ENCODE measurements at places on chromosomes 5 and 9.

DNA sequence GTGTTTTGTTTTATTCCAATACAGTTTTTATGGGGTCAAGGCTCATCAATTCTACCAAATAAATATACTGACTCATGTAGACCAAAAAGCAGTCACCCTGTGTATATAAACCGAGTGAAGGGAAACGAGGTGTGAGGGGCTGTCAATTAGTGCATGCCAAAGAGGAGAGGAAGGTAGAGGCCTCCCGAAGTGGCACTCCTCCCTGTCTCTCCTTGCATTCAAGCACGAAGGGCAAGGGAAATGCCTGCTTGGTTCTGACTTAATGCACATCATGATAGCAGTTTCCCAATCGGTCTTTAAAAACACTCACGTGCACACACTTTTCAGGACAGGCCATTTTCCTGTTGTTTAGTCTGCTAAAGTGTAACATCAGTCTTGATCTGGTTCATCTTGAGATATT is 125.6 kb upstream of the SLCO6A1 start:
- no peak for DNase-seq

DNA sequence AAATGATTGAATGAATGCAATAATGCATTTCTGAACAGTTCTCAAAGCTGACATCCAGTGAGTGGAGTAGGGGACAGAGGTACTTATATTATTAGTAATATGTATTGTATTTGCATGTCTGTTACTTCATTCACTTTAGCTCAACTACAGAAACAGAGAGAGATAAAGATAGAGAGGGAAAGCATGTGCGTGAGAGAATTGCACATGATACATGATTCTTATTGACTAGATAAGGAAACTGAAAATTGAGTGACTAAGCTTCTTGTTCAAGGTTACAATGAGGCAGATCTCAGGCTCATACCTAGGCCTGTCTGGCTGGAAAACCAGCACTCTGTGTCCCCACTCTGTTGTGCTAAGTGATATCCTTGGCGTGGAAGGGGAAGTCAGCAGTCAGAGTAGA is 337.7 kb upstream of the KLF4 start:
- DNase-seq, result no peak

DNA sequence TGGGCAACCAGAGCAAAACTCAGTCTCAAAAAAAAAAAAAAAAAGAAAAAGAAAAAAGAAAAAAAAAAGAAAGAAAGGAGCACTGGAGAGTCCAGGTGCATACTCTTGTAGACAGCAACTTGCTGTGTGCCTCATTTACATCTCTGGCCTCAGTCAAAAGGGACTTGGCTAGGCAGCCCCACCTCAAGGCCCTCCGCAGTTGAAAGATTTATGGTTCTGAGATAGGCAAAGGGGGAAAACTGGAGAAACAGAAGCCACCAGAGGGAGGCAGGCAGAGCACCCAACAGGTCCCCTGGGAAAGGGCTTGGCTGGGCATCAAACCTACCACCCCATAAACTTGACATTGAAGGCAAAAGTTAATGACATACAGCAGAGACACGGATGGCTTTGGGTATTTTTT is 6.1 kb downstream of the ORM2 start:
- DNase-seq, result no peak

DNA sequence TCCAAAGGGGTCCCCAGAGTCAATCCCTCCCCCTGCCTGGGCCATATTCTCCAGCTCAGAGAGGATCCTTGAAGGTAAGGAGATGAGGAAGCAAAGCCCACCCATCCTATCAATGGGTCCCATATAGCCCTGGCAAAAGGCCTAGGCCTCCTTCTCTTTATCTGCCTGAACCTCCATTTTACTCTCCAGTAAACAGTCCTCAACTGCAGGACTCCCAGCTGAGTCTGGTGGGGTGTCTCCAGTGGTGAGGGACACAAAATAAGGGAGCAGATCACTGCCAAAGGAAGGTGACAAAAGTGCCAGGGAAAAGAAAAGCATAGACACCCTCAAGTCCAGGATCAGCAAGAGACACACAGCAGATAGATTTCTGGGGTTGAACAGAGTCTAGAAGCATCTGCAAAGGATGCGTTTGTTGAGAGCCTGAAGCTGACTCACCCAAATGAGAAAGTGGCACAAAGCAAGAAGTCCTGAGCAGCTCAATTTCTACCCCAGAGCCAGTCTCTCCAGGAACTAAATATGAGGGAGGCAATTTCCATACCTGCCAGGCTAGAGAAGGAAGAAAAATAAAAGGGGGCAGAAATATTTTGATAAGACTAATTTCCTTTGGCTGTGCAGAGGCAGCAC is 2.7 kb upstream of the EBF1 start:
- DNase-seq, result no peak

DNA sequence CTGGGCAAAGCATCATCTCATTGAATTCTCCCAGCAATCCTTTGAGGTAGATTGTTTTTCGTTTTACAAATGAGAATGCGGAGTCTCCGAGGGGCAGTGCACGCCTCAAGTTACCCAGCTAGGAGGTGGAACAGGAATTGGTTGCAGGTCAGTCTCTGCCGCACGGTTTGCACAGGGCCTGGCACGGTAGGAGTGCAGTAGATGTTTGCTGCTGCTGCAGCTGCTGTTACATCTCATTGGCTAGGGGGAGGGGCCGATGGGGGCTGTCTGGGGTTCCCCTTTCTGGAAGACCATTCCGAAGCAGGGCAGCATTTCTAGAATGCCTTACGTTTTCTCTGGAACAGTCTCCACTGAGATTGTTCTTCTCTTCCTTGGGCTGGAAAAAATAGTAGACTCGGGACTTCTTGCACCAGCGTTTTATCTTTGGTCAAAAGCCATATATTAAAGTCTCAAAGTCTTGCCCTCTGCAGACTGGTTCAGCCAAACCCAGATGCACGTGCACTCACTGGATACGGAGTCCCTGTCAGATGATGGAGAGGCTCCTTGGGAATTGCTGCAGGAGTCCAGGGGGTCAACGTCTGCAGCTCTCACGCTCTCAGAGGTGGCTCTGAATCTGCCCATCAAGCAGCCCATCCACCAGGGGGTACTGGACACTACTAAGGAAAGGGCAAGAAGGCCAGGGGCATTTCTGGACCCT is 1.2 kb downstream of the USP20 start:
- peak; percentile 54 for DNase-seq

DNA sequence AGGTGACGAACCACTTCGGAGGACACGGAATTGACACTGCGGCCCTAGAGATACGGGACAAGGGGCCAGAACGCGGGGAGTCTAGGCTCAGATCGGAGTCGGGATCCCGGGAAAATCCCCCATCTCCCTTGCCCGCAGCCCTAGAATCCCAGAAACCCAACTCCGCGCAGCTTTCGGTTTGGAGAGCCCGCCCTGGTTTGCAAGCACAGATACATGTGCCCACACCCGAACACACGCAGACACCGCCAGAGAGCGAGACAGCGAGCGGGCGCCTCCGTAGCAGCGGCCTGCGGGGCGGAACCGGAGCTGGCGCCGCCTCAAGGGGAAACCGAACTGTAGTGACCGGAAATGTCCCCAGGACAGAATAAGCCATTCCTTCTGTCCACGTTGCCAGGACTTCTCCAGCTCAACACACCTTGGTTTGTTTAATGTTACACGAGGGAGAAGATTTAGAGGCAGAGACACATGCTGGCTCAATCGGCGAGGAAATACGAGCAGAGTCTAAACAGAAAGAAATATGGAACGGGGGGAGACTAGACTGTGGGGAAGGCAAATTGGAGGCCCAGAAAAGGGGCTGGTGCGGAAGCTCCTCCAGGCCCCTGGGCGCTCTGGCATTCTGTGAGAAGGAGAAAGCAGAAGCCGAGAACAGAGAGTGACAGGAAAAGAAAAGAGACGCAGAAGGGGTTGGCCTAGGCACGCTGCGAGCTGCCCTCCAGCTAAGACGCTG is 2.9 kb upstream of the PAX5 start:
- peak; percentile 47 for DNase-seq

DNA sequence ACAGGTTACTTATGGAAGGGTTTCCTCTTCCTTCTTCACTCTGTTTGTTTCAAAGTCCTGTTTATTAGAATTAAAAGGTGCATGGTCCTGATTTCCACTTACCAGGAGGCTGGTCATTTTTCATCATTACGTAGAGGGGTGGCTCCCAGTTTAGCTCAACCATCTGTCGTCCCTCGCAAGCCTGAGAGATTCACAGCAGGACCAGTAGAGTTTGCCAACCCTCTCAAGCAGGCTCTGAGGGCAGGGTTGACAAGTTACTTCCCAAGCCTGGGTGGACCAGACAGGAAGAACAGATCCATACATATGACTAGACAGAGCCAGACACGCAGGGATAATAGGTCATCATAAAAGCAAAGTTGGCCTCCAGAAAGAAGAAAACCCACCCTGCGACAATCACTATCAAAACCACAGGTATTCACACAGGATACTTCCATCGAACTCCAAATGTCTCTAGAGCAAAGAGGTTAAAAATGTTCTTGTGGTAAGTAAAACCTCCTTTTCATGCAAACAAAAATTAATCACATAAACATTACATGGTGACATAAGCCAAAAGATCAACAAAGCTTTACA is 151.9 kb downstream of the ELAVL2 start:
- DNase-seq, result no peak

GRCh38 chr5:10635257-10635866 is 71.5 kb downstream of the ANKRD33B start:
- DNase-seq, result no peak

- DNase-seq, result no peak
These were observed 36.1 kb downstream of the PAPPA start for GRCh38 chr9:116189683-116190082.

DNA sequence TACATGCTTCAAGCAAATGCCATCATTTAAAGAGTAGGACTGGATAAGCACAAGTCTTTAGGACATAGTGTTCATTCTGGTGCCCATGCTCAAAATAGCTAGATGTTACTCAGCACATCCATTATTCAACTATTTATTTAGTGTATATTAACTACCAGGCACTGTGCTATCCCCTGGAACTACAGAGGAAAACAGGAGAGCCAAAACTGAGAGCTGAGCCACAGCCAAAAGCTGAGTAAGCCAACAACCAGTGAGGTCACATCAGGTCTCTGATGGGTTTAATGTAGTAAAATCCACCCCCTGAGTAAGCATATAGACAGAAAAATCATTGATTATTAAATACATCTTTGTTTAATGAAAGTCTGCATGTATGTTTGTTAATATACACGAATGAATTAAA is 469.3 kb upstream of the DMAC1 start:
- DNase-seq, result no peak

GRCh38 chr5:10836986-10837385 is 76.0 kb upstream of the DAP start:
- no peak for DNase-seq

DNA sequence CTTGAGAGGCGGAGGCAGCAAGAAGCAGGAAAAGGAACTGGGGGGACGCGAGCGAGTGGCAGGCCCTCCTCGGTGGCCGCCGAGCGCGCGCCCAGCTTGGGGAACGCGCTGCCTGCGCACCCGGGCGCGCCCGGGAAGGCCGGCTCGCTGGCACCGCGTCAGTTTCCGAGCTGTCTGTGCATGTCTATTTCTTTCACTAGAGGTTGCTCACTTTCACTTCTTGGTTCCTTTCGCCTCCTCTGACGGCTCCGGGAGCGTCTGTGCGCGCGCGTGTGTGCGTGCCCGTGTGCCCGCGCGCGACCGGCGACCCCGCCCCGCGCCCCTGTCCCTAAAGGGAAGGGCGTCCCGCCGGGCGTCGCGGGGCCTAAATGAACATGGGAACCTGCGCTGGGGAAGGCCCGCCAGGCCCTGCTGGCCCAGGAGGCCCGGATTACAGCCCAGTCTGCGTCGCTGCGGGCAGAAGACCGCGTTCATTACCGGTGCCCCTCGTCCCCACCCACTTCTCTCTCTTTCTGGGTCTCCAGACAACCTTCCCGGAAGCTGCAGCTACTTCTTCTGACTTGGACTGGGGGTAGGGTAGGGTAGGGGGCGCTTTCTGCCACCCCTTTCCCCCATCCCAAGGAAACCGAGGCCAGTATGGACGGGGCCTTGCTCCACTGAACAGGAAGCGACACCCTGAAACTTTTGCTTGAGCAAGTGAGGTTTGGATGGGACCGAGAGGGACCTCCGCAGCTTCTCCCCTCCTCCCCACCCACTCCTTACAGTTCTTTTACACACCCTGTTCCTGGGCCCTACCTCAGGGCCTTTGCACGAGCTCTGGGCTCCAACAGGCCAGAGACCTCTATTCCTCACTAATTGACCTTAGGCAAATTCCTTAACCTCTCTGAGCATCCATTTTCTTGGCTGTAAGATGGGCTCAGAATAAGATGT is 205.8 kb upstream of the IER5L start:
- peak; percentile 79 for DNase-seq
